ENCODE measurements at places on chromosomes 16 and 17.

DNA sequence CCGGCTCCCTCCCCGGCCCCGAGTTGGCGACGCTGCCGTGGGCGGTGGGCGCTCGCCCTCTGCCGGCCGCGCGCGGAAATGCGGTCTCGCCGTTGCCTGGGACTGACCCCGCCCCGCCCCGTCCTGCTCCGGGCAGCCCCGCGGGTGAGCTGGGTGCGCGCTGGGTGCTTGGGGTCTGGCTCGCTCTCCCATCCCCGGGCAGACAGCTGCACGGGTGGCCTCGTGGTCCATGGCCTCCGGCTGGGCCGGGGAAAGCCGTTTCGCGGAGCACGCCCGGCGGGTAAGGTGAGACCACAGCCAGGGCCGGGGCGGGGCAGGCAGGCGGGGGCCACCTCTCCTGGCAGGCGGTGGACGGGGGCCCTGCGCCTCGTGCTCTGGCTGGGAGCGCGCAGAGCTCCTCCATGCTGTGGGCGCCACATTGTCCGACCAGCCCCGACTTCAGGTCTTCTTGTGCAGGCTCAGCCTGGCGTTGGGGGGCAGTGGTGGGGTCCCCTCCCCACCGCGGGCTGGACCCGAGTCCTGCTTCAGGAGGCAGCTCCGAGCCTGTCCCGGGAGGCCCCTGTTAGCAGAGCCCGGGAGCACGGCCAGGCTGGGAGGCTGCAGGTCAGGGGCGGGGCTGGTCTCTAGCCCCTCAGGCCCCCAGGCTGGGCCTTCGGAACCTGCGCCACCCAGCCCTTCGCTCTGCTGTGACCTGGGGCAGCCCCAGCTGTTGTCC, 7.0 kb upstream of the C1QTNF8 start:
- DNase-seq = peak; percentile 46

DNA sequence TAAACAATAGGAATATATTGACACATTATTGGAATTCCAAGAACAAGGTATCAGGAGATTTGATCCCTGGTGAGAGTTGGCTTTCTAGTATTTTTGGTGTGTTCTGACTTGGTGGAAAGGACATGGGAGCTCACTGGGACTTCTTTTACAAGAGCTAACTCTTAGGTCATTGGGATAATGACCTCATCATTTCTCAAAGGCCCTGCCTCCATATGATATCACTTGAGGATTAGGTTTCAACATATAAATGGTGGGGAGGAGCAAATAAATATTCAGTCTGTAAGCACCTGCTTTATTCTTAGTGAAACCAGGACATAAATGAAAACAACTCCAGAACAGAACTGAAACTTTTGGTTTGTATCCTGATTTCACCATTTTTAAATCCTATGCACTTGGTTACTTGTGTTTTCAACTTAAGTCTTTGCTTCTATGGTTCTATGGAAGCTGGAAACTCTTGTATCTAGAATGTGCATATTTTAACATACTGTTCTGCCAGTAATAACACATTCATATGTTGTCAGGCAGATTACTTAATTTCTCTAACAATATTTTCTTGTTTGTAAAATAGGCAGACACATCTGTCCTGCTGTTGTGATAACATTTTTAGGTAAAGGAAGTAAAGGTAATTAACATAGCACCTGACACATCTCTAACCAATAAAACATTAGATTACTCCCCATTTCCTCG, 1527.7 kb upstream of the CDH8 start:
- DNase-seq = no peak

GRCh38 chr16:67741118-67741517, 22.0 kb upstream of the GFOD2 start:
- no peak for DNase-seq

- no peak for DNase-seq
Observed at GRCh38 chr17:61456688-61457225, 4.5 kb downstream of the TBX4 start.

GRCh38 chr17:16936536-16937310, 35.2 kb downstream of the TNFRSF13B start:
- no peak for DNase-seq

- DNase-seq = no peak
Observed at GRCh38 chr16:85068746-85069145, 41.2 kb downstream of the KIAA0513 start.

DNA sequence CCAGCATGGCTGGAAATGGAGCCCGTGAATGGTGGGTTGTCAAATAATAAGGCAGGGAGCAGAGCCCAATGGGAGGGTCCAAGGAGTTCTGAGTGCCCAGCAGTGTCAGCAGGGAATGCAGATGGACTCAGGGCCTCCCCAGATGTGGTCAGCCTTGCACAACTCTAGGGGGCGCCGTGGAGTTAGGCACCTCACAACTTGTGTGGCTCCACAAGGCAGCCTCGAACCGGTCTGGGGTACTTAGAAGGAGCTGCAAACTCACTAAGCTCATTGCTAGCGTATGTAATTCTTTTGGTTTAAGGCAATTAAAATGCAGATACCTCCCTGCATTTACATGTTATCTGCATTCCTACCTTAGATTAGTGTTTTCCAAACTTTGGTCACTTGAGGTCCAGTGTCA, 18.1 kb downstream of the IRF8 start:
- DNase-seq = no peak

GRCh38 chr16:66440970-66441369, 13.9 kb downstream of the BEAN1 start:
- DNase-seq = no peak
